Cortex of kidney (tissue), 1 donor: ENCODE measurements at places on chromosomes 6 and 20.

DNA sequence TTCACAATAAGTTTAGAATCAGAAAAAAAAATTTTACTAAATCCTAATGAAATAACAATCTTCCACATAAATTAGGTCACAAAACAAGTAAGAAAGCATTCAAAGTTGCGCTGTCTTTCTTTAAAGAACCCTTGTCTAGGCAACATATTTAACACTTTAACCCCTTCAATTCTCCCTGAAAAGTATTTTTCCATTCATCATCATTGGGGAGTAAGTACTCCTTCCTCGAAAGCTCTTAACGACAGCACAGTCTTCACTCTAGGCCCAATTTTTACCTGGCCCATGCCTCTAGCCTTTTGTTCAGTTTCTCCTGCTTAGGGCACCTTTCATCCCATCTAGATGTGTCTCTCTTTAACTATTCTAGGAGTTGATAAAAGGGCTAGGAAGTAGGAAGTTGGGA, 2.6 kb downstream of the TSPYL1 start:
- DNase-seq, result no peak

DNA sequence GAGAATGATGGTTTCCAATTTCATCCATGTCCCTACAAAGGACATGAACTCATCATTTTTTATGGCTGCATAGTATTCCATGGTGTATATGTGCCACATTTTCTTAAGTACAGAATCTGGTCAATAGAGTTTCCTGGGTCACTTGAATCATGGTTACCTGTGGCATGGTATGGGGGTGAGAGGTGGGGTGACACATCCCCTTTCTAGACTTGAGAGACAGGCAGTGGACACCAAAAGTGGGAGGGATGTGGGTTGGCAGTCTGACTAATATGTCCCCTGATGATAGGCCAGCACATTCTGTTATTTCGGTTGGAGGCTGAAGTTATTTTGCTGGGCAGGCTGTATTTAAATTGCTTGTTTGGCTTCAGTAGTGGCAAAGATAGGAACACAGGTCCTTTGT, 78.1 kb downstream of the UST start:
- no peak for DNase-seq

- DNase-seq, result no peak
These were observed 20.8 kb downstream of the ADGRG6 start for GRCh38 chr6:142322504-142323198.

GRCh38 chr6:15734118-15734897, 71.5 kb upstream of the DTNBP1 start:
- DNase-seq, result no peak

DNA sequence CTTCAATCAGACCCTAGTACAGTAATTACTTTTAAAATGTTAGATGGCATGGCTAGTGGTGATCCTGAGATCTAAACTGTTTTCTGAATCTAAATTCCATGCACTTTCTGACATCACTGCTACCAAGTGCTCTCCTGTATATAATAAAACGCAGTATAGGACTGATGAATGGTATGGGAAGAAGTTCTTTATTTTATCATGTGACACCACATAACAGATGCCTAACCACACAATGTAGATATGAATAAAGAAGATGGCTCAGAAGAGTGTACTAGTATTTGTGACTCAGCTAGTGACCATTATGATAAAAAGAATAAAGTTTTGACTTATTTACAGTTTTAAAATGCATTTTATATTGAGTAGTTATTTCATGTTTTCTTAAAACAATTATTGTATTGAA, 8.5 kb downstream of the NDUFAF4 start:
- no peak for DNase-seq

GRCh38 chr6:157090736-157091135, 232.6 kb downstream of the TMEM242 start:
- DNase-seq, result no peak

- DNase-seq, result no peak
These were observed 130.6 kb upstream of the INSM1 start for GRCh38 chr20:20237093-20237959.

- DNase-seq, result no peak
These were observed 366.1 kb downstream of the MAFB start for GRCh38 chr20:40322941-40323340.

GRCh38 chr6:166760288-166760687, 133.2 kb upstream of the RPS6KA2 start:
- no peak for DNase-seq

- no peak for DNase-seq
These were observed 92.3 kb downstream of the ATRN start for GRCh38 chr20:3563133-3563532.

- DNase-seq, result no peak
These were observed 97.0 kb upstream of the SPACA1 start for GRCh38 chr6:87950614-87951013.

DNA sequence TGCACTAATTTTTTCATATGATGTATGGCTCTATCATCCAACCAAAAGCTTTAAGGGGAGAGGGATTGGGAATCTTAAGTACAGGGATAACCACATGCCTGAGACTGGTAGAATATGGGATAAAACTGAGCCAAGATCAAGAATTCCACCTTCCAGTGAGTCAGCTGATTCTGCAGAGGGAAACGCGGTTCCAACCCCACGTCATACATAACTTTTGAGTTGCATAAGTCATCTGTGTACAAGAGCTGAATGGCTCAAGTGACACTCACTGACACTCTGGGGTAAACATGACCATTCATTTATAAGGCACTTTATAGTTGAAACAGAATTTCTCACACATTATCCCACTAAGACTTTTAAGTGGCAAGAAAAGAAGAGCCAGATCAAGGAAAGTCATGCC, 16.4 kb downstream of the TRIM27 start:
- DNase-seq, result no peak

DNA sequence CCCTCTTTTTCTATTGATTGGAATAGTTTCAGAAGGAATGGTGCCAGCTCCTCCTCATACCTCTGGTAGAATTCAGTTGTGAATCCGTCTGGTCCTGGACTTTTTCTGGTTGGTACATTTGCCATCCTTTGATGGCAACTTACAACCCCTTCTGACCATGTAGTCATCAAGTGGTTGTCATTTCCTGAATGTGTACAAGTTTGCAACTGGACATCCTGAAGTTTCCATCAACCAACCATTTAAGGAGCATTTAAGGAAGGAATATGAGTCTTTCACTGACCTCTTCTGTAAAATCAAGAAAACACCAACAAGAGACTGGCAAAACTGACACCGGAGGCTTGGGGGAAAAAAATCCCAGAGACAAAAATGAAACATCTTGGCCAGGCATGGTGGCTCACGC, 97.4 kb downstream of the RIN2 start:
- DNase-seq, result no peak

DNA sequence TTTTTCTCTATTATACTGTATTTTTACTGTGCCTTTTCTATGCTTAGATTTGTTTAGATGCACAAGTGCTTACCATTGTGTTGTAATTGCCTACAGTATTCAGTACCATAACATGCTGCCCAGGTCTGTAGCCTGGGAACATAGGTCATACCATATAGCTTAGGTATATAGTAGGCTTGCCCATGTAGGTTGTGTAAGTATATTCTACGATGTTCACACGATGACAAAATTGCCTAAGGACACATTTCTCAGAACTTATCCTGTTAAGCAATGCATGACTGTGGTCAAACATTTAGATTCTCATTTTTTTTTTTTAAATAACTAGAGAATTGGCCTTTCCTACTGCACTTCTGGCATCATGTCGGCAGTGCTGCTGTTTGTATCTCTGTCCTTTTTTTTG, 253.7 kb upstream of the SUPT3H start:
- DNase-seq, result no peak

DNA sequence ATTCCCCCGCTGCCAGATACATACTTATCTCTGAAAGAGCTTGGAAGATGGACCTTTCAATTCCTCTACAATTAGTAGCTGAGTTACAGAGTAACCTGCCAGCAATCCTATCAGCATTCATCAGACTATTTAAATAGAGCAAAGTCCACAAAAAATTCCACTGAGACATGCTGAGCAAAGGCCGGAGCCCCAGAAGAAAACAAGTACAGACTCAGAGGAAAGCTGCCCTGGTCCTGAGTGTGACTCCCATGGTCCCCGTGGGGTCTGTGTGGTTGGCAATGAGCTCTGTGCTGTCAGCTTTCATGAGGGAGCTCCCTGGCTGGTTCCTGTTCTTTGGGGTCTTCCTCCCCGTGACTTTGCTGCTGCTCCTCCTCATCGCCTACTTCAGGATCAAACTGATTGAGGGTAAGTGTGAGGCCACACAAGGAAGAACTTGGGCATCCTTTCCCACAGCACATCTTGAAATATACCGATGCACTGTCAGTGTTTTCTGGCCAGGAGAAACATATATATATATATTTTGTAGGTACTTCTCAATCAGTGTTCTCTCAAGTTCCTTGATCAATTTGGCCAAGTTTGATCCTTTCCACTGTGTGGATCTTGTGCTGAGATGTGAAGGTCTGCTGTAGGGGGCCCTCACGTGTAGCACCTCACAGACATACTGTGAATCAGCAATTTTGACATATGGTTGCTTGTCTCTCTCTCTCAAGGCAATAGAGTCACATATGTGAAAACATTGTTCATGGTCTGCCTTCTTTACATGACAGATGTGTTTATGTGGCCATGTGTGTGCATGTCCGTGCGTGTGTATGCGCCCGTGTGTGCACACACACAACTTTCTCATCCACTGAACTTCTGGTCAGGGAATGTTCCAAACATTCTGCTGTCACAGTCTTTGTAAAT, at the start of gene SMLR1:
Gene SMLR1 (plus strand): TSS at position 160 of the 903 bp plus-strand sequence. CDS start 8 bp downstream, at position 168.
- DNase-seq, result no peak

- DNase-seq, result no peak
These were observed 118.7 kb downstream of the SMOC2 start for GRCh38 chr6:168559574-168560098.

DNA sequence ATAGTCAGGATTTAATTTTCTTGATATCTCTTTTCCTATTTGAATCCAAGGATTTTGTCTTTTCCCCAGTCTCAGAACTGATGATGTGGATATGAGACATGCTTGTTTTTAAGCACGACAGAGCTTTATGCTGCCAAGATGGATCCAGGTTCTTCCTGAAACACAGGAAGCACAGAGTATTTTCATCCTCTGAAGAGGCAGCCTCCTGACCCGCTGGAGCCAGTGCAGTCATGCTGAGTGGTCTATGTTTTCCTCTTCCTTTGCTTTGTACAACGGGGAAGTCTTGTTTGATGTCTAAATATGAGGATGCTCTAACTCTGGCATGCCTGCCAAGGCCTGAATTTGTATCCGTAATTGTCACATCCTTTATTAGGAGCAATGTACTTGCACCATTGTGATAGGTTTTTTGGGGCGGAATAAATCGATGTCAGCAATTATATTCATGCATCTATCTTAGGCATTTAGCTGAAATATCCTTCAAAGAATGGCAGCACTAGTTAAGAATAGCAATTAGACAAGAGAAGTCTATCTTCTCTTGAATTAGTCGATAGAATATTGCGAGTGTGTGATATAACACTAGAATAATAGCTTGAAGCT, 407.1 kb upstream of the JAG1 start:
- DNase-seq, result no peak

DNA sequence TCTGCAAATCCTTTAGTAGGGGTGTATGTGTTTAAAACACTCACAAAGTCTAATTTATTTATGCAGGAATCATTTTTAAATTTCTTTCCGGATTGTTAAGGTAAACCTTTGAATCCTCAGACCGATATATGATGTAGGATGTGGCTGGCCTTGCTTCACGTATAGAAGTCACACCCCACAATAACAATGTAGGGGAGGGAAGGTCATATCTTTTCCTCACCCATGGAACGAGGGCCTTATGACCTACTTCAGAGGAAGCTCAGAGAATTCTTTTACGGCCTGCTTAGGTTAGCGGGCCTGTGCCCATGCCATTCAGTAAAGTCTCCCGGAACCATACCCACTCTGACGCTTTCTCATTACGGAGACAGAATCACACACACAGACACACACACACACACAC, 102.9 kb downstream of the MAP3K7 start:
- DNase-seq, result no peak

GRCh38 chr6:116369540-116369939, 1.2 kb upstream of the DSE start:
- DNase-seq, result no peak

DNA sequence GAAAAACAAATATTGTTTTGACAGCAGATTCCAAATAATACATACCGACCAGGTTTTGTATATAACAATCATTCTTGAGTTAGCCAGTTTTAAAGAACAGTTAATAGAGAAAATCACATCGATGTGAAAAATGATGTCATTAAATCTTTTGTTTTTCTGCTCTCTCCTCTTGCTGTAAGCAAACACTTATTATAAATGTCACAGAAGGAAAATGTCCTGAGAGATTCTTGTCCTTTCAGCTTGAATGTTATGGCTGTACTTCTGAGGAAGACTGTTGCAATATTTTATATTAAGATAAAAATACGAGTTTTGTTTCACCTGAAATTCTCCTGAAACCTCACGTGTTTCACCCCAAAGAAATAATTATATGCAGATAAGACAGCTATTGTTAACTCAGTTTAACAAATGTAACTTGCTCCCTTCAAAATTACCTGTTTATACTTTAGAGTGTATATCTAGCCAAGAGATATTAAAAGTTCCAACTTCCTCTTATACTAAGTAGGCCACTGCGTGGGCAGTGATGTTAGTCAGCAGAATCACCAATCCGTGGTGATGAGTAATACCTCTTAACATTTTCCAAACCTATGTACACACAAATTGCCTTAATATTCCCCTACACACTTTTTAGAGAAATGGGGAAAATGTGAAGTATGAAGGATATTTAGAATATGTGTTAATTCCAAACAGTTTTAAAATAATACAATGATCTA, 1111.4 kb upstream of the CITED2 start:
- no peak for DNase-seq

DNA sequence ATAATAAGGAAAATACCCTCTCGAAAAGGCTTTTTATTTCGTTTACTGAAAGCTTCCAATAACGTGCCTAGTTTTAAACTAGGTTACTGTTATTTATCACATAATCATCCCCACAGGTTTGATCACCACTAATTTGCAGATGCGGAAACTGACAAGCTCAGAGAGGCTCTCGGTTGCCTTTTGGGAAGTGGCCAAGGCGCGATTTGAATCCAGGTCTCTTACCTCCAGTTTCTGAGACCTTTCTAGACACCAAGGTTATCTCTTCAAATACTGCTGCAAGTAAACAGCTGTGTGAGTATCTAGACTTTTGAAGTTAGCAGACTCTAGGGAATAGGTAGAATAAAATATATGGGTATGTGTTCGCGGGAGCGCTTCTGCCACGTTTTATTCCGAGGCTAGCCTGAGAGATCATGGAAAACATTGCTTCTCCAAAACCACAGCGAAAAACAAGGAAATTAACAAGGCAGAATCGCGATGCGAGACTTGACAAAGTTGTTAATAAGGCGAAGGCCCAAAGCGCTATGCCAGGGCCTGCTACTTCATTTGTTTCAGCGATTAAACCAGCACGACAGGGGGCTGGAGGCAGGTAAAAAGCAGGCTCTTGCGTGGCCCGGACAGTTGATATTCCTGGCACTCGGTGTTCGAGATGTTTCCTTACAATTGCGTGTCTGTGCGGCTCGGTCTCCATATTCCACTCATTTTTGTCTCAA, 1.8 kb upstream of the JARID2 start:
- DNase-seq, result no peak

DNA sequence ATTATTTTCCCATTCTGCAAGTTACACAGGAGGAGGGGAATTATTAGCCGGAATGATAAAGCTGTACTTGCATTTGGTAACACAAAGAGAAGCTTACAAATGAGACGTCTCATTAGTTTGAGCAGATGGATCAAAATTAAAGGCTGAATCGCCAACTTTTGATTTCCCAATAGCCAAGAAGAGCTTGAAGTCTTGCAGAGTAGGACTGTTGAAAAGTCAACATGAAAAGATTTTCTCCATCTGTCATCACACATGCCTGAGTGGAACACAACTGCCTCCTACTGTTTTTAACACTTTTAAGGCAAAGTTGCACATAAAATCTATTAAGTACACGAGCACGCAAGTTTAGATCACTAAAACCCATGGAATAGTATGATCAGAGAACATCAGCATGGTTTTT, 176.2 kb downstream of the ASCC3 start:
- no peak for DNase-seq

GRCh38 chr6:31007694-31008093, 2.6 kb upstream of the MUC22 start:
- DNase-seq, result no peak
